Prostate gland (tissue), 2 donors: ENCODE measurements at places on chromosomes 2 and 18.

- no peaks in the 10 kb centered on the region for H3K4me1 ChIP-seq
- DNase-seq = no peak
- peaks cover 3% of the 10 kb centered on the region for H3K36me3 ChIP-seq
- H3K27ac ChIP-seq = no peak overlapping the region
- H3K27me3 ChIP-seq = no peaks in the 10 kb centered on the region
- H3K4me3 ChIP-seq = no peak overlapping the region
Observed at GRCh38 chr2:98576666-98577312, 31.5 kb downstream of the COA5 start.

- H3K36me3 ChIP-seq = no peaks in the 10 kb centered on the region
- H3K27me3 ChIP-seq = no peaks in the 10 kb centered on the region
- DNase-seq = no peak
- no peaks in the 10 kb centered on the region for H3K4me1 ChIP-seq
Observed at GRCh38 chr2:231241755-231242507, 43.5 kb downstream of the ARMC9 start.

GRCh38 chr2:10083692-10084211, 3.5 kb upstream of the CYS1 start:
- H3K27ac ChIP-seq = no peak overlapping the region
- H3K4me1 ChIP-seq = no peaks in the 10 kb centered on the region
- peaks cover 7% of the 10 kb centered on the region for H3K27me3 ChIP-seq
- H3K36me3 ChIP-seq = no peaks in the 10 kb centered on the region

DNA sequence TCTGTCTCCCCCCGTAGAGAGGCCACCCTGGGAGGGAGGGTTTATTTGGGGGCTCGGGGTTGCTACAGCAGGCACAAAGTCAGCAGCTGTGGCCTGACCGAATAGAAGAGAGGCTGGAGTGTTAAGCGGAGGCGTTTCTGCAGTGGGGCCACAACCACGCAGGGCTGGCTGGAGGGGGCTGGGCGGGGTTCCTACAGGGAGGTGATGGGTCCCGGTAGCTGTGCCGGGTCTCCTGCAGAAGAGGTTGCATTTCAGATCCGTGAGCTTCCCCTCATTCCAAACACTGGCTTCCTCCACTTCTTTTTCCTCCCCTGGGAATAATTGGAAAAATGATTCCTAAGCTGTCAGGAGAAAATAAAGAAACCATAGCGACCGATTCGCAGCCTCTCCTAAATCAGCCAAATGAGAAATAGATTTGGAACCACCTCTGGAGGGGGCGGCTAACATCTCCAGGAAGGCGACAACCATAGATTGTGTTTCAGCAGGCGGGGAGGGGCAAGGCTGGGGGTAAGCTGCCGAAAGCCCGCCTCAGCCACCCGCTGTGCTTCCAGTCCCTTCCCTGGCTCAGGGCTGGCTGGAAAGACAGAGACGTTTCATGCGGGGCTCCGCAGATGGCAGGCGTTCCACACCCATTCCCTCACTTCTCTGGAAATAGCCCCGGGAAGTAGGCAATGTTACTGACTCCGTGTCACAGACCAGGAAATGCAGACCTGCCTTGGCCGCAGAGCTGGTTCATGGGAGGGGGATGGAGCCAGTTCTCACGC, 85.6 kb upstream of the TAF1B start:
- peak overlapping the region; percentile 9 for H3K4me3 ChIP-seq
- H3K27ac ChIP-seq = peak overlapping the region; percentile 12
- no peaks in the 10 kb centered on the region for H3K27me3 ChIP-seq
- peaks cover 6% of the 10 kb centered on the region for H3K4me1 ChIP-seq

DNA sequence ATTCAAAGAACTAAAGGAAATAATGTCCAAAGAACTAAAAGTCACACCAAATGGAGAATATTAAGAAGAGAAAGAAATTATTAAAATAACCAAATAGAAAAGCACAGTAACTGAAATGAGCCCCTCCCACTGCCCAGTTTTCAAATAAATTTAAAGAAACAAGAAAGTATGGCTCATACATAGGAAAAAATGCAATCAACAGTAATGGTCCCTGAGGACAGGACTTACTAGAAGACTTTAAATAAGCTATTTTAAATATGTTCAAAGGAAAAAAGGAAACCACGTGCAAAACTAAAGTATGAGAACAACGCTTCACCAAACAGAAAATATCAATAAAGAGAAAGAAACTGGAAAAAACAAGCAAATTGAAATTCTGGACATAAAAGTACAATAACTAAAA, 58.9 kb downstream of the TMEM131 start:
- H3K4me1 ChIP-seq = no peaks in the 10 kb centered on the region
- H3K27me3 ChIP-seq = no peaks in the 10 kb centered on the region
- no peak for DNase-seq
- H3K4me3 ChIP-seq = no peak overlapping the region
- no peaks in the 10 kb centered on the region for H3K36me3 ChIP-seq

GRCh38 chr2:233418761-233419546, 64.7 kb downstream of the DGKD start:
- peaks cover 10% of the 10 kb centered on the region for H3K4me1 ChIP-seq
- no peaks in the 10 kb centered on the region for H3K36me3 ChIP-seq
- no peak for DNase-seq
- no peaks in the 10 kb centered on the region for H3K27me3 ChIP-seq
- H3K4me3 ChIP-seq = no peak overlapping the region

GRCh38 chr2:30178618-30179434, 32.0 kb downstream of the YPEL5 start:
- H3K27me3 ChIP-seq = no peaks in the 10 kb centered on the region
- DNase-seq = no peak
- H3K4me3 ChIP-seq = no peak overlapping the region
- no peaks in the 10 kb centered on the region for H3K4me1 ChIP-seq
- no peak overlapping the region for H3K27ac ChIP-seq

DNA sequence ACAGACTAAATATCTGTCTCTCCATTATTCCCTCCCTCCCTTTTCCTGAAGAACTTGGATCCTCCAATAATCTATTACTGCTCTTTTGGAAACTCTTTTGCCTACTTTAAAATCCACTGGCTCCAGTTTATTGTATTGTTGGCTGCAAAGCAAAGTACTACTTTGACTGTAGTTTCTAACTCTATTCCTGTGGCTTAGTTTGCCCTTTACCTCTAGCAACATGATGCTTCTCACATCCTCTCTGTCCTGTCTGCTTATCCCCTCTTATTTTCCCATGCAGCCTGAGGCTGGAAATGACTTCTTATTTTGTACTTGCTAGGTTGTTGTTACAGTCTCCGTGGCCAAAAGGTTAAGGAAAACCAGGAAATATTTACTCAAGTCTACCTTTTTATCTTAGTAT, 26.8 kb downstream of the PDK1 start:
- no peaks in the 10 kb centered on the region for H3K36me3 ChIP-seq
- H3K4me1 ChIP-seq = no peaks in the 10 kb centered on the region

DNA sequence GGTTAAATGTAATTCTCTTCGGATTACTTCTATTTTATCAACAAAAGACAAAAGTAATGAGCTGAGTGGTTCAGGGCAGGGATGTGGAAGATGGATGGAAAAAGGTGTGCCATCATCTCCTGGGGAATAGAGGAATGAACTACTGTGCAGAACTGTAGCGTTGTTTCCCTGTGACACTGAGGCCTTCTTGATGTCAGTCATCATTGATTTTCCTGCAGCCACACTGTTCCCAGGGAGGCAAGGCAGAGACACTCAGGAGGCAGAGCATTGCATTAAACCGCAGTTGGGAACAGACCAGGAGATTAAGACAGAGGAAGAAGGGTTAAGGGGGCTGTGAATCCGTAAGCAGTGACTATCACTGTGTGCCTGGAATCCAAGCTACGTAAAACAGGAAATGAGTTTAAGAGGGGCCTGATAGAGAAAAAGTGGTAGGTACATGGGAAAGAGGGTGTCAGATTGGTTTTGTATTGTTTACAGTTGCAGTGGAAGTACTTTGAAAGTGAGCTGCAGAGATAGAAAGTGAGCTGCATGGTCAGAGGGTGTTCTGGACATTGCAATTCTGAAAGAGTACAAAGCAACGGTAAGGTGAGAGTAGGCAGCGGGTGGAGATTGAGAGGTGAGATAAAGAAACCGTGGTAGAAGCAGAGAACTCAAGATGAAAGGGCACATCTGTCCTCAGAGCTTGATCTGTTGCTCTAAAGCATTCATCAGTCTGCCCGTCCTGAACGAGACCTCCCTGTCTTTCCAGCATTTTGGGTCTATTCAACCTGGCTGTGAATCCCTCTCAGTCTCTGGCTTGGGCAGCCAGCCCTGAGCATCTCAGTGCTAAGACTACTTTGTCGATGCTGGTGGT, 793.4 kb upstream of the CELF4 start:
- H3K27ac ChIP-seq = no peak overlapping the region
- H3K27me3 ChIP-seq = no peaks in the 10 kb centered on the region
- DNase-seq = no peak
- no peaks in the 10 kb centered on the region for H3K4me1 ChIP-seq
- H3K4me3 ChIP-seq = no peak overlapping the region

DNA sequence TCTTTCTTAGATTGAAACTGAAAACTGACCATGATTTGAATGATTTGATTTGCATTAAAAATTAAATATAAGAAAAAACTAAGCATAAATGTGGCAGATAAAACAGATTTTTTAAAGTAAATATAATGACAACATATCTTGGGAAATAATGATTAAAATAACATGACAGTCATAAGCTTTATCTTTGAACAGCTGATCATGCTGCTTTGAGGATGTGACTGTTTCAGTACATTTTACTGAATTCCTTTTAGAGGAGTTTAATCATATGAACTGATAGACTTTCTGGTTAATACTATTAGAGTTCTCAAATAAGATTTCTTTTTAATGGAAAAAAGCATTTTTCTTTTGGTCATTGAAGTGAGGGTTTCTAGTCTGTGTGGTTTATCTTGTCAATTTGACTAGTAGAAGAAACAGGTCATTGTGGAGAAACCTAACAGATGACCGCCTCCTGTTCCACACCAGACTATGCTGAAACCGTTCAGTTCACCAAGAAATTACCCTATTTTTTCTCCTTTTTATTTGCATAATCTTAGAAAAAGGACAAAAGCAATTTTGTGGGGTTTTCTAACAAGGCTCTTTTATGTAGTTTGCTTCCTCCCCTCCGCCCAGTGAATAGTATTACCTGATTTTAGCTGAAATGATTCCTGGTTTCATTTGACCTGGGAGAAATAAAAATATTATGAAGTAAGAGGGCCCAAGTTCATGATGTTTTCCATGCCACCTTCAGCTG, 262.1 kb downstream of the PTGR3 start:
- no peak overlapping the region for H3K4me3 ChIP-seq
- no peak overlapping the region for H3K27ac ChIP-seq
- no peaks in the 10 kb centered on the region for H3K36me3 ChIP-seq
- no peaks in the 10 kb centered on the region for H3K27me3 ChIP-seq
- DNase-seq = no peak
